Activated CD8-positive, alpha-beta memory T cell treated with anti-CD3 and anti-CD28 coated beads for 4 hours (primary cell): ENCODE measurements at places on chromosomes 16 and 17.

- no peak for DNase-seq
Measured at GRCh38 chr16:1258906-1259759, 3.3 kb downstream of the TPSD1 start.

GRCh38 chr16:13377143-13377542 lies 475.7 kb downstream of the SHISA9 start:
- no peak for DNase-seq

GRCh38 chr16:10031955-10032354 lies 150.3 kb downstream of the GRIN2A start:
- DNase-seq: no peak

GRCh38 chr17:34584805-34585416 lies 5.5 kb downstream of the TMEM132E start:
- no peak for DNase-seq

DNA sequence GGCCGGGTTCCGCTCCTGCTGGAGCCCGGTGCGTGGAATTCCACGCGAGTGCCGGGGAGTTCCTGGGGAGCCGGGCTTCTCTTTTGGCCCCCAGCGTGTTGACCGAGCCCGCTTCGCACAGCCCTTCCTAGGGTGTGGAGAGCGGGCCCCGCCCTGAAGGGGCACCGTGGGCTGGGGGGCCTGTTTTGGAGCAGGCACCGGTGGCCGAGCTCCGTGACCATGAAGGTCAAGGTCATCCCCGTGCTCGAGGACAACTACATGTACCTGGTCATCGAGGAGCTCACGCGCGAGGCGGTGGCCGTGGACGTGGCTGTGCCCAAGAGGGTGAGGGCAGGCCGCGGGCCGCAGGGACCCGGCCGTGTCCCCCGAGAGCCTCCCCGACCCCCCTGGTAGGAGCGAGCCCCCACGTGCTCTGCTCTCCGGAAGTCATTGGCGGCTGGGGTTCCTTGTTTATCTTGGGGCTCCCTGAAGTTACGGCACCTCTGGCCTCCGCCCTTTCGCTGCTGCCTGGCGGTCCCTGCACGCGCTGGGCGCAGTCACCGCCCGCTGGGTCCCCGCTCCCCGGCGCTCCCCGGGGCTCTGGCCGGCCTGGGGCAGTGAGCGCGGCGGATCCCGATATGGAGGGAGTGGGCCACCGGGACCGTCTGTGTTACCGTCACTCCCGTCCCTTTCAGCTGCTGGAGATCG lies 528 bp downstream of the HAGHL start:
- DNase-seq: no peak

- no peak for DNase-seq
Measured at GRCh38 chr17:67312265-67312664, 54.1 kb downstream of the PSMD12 start.

DNA sequence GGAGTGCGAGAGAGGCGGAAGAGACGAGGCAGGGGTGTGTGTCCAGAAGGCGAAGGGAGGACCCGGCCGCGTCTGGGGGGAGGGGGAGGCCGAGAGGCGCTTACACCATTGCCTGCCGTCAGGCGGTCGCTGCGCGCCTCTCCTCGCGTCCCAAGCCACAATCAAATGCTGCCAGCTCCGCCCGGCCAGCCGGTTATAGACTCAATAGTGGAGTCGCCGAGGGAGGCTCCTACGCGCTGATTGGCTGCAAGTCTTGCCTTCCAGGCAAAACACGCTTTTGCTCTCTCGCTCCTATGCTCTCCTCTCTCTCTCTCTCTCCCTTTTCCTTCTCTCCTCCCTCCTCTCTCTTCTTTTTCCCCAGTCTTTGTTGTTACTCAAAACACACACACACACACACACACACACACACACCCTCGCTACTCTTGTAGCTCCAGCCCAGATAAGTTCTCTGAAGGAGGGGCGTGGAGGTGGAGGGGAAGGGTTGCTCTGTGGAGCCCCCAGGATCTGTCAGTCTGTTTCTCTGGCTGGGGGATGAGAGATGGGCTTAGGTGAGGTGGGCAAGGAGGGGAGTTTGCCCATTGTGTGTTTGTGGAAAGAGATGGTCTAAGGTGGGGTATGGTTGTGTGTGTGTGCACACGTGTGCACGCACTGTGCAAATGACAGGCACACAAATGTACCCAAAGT lies at the start of gene DLX3:
DLX3 (minus strand) TSS at position 170 of the 684 bp plus-strand sequence. CDS start 226 bp downstream, outside the sequence.
- no peak for DNase-seq

DNA sequence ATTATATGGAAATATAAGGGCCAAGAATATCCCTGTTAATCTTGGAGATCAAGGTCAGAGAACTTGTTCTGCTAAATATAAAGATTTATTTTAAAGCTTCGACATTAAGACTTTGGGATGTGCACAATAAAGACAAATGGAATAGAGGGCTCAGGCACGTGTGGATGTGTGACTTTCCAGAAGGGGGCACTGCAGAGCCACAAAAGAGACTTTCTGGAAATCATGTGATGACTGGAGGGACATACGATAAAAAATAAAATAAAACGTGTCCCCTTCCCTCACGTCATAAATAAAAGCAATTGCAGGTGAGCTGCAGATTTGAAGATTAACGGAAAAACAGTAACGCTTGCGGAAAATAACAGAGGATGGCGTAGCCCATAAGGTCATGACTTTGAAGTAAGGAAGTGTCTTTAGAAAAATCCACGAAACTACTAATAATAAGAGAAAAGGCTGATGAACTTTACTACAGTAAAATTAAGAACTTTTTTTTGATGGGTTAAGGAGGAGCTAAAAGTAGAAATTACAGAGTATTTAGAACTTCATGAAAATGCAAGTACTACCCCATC lies 9.4 kb upstream of the ENGASE start:
- peak; percentile 31 for DNase-seq

GRCh38 chr17:49762151-49762941 lies 1.6 kb downstream of the FAM117A start:
- no peak for DNase-seq

- no peak for DNase-seq
Measured at GRCh38 chr16:2468725-2469398, 2.2 kb upstream of the NTN3 start.

GRCh38 chr16:4944333-4945281 lies 7.7 kb upstream of the PPL start:
- DNase-seq: no peak

GRCh38 chr16:20073203-20074098 lies at the start of gene GPR139:
GPR139 (minus strand) TSS chr16:20073890; CDS start chr16:20073616, 274 bp downstream.
- no peak for DNase-seq

- DNase-seq: no peak
Measured at GRCh38 chr17:81841866-81842265, 7.0 kb upstream of the PPP1R27 start.

DNA sequence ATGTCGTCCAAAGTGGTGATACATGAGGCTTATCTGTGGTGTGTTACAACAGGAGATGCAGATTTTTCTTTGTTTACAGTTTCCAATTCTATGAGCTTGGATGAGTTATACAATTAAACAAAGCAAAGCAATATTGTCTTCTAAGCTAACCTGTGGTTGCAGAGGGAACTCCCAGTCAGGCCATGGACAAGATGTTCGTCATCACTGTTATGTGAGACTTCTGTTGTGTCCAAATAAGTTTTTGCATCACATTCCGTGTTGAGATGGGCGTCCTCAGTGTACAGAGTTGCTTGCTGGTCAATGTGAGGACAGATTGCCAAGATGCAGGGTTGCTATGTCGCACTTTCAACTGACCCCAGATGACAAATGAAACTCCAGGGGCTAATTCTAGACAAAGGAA lies 189.3 kb downstream of the IRF8 start:
- no peak for DNase-seq

DNA sequence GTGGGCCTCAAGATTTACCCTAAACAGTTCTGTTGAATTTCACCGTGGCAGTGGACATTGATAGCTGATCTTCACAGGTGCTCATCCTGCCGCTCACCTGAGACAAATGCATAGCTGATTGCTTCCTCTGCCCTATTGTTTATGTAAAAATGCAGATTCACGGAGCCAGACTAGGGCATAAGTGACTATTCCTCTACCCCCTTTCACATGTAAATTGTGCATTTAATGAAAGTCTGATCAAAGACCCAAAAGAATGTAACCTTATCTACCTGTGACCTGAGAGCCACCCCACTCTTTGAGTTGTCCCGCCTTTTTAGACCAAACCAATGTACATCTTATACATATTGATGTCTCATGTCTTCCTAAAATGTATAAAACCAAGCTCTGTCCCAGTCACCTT lies 312.4 kb upstream of the CDH5 start:
- DNase-seq: no peak

- DNase-seq: no peak
Measured at GRCh38 chr17:30443721-30444120, 33.5 kb upstream of the GOSR1 start.

- DNase-seq: no peak
Measured at GRCh38 chr17:49748791-49749190, 15.1 kb downstream of the FAM117A start.

GRCh38 chr17:7147772-7148171 lies 31.4 kb downstream of the ASGR1 start:
- no peak for DNase-seq

- no peak for DNase-seq
Measured at GRCh38 chr17:43402078-43402477, 3.3 kb downstream of the ARL4D start.

GRCh38 chr16:17475104-17475503 lies 4.3 kb upstream of the XYLT1 start:
- no peak for DNase-seq
